Activated naive CD4-positive, alpha-beta T cell treated with anti-CD3 and anti-CD28 coated beads, Interleukin-2, amount 50 U/mL, for 16 hours (primary cell): ENCODE measurements at places on chromosomes 3 and 15.

DNA sequence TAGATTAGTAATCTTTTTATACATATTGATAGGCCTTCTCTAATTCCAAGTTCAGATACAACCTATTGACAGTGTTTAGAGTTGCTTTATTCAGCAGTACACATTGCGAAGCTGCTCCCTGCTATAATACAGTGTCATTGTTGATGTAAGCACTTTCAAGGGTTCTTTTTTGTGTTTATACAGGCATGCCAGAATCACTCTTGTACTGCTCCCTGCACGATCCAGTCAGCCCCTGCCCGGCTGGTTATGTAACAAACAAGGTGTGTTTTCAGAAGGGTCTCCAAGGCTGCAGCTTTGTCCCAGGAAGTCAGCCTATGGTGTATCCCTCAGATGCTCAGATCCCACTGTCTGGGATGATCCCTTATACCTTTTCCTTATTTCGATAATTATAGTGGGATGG lies 11.3 kb downstream of the QTRT2 start:
- DNase-seq = no peak

DNA sequence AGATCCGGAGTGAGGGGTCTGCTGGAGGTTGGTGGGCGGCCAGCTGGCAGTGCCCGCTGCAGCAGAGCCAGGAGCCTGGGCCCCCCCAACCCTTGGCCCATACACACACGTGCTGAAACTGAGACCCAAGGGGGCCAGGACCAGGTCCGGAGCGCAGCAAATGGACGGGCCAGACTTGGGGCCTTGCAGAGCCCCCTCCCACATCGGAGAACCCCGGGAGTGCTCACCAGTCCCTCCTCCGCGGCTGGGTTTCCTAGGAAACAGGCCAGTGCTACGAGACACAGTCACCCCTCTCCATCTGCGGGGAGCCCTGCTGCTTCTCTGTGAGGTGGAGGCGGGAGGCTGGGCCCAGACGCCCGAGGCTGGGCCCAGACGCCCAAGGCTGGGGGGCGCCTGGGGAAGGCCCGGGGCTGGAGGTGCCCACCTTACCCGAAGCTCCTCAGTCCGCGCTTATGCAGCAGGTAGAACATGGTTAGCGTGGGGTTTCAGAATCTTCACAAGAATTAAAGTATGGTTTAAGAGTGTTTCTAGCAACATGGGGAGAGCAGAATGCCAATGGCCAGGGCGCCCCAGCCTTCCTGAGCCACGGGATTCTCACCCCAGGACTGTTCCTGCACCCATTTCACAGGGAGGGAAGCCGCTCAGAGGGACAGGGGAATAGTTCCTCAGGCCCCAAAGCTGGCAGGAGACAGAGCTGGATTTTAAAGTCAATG lies 135.0 kb upstream of the PRR20G start:
- no peak for DNase-seq

DNA sequence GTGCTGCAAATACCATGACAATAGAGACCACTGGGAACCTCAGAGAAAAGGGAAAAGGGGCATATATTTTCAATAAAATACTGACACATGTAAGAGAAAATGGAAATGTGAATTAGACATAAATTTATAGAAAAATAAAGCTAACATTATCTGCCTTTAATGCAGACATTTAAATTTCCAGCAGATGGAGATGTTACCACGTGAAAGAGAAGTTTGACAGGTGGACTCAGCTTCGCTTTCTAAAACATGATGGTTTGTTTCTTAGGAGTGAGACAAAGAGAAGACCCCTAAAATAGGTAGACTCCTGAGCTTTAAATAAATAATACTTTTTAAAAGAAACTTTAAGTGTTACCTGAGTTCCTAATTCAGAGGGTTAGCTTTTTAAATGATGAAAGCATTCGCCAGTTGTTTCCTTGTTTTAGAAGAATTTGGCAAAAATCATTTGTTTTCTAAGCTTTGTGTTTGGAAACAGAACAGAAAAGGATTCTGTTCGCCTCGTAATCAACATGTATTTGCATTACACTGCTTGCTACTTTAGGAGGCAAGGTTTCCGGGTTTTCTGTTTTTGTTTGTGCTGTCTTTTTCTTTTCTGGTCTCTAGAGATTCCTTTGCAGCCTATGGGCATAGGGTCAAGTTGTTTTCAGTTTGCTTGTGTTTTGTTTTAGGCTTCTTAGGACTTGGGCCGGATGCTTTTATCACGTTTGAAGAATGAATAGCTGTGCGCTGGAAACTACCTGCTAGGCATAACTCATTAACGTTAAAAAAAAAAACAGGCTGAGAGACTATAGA lies 271.4 kb downstream of the THSD4 start:
- DNase-seq = no peak

- DNase-seq = no peak
Observed at GRCh38 chr15:58538901-58539300, 107.1 kb downstream of the LIPC start.

DNA sequence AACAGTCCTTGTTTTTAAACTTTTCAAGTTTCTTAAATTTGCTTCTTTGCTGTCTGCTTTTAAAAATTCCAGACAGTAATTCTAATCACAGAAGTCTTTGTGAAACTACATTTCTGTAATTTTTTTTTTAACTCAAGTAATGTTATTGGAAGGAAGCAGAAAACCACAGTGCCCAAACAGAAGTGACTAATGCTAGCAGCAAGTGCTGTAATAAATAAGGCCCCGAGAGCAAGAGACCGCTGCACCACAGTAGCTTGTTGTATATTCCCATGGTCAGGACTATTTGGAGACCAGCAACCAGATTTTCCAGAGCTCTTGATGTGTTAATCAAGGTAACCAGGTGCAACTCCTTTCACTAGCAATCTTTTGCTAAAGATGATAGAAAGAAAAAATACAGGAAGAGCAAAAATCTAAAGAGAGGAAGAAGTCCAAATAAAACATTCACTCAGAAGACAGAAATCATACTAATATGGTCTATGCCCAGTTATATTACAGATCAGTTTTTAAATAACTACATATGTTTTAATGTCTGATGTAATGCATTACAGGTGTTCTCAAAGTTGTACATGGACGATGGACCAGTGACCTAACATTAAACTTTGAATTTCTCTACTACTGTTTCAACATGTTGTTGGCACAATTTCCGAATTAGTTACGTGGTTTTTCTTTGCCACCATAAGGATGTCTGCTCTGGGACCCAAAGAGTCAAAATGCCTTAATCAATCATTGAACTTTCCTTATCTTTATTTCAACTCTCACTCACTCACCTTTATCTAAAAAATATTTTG lies 36.4 kb downstream of the WWTR1 start:
- no peak for DNase-seq

- DNase-seq = no peak
Observed at GRCh38 chr3:17133632-17134545, 249.1 kb downstream of the PLCL2 start.

DNA sequence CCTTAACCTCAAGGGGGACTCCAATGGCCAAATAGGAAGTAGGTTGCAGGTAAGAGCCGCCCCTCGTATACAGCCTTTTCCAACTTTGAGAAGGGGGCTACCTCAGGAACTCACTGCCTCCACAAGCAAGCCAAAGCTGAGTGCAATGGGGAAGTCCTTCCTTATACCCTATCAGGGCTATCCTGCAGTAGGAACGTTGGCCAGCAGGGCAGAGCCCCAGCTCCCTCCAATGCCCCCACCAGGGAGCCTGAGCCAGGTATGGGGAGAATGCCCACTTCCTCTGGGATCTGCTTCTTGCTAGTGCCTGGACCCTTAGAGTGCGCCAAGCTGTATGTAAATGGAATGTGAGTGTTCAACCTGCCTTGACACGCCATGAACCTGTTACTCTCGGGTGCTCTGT lies 16.3 kb downstream of the CACNA2D2 start:
- DNase-seq = no peak

GRCh38 chr15:92882697-92883162 lies 17.4 kb upstream of the CHD2 start:
- DNase-seq = no peak

DNA sequence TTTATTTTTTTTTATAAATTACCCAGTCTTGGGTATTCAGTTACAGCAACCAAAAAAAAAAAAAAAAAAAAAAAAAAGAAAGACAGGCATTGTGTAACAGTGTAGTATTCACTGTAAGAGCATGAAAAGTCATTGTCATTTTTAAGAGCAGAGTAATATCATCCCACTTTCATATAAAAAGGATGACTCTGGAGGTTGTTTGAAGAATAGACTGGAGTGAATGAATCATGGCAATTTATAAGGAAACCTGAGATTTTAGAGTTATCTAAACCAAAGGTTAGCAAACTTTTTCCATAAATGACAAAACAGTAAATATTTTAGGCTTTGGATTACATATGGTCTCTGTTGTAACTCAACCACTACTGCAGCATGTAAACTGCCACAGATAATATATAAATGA lies 794.9 kb downstream of the NTRK3 start:
- no peak for DNase-seq

- no peak for DNase-seq
Observed at GRCh38 chr15:27787931-27788330, 311.2 kb downstream of the OCA2 start.
